Thymus (tissue), 14 donors: ENCODE measurements at places on chromosomes 4 and X. TPM values are rescaled to one million over a fixed set of nuclear protein-coding genes. Genes with fewer than 3 reads are reported as not detected.

- H3K4me1 ChIP-seq, result no peaks in the 10 kb centered on the region
- no peaks in the 10 kb centered on the region for H3K36me3 ChIP-seq
- no peak overlapping the region for H3K4me3 ChIP-seq
- no peak for DNase-seq
- no peaks in the 10 kb centered on the region for H3K27me3 ChIP-seq
- H3K27ac ChIP-seq, result no peak overlapping the region
Observed at GRCh38 chrX:68598841-68599240, 48.6 kb upstream of the STARD8 start.

DNA sequence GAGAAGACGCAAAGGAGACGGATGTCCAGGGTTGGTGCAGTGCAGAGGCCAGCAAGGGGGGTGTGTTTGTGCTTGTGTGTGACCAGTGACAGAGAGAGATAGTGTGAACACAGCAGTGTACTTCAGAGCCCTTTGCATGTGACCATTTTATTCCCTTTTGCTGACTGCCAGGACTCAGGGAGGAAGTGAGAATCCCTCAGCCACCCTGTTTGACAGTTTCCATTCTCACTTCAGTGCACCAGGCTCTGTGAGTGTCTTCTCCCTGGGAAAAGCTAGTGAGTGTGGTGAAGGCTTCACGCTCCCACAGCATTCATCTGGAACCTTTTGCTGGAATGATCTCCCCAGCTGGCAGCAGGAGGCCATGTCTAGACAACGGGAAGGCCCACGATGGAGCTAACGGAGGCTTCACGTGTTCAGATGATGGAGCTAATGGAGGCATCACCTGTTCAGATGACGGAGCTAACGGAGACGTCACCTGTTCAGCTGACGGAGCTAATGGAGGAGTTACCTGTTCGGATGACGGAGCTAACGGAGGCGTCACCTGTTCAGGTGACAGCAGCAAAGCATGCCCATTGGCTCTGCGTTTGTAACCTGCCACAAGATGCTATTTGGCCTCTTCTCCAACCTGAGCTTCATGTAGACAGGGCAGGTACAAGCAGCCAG is 195.4 kb downstream of the AFAP1 start:
- H3K27me3 ChIP-seq, result no peaks in the 10 kb centered on the region
- no peak overlapping the region for H3K27ac ChIP-seq
- H3K4me3 ChIP-seq, result no peak overlapping the region
- H3K4me1 ChIP-seq, result no peaks in the 10 kb centered on the region
- DNase-seq, result no peak
- H3K36me3 ChIP-seq, result no peaks in the 10 kb centered on the region

MXD4 gene
- 47.5 TPM for total RNA-seq

DGKK gene
- under 0.01 TPM for total RNA-seq

PAGE1 gene
- total RNA-seq, result not detected
